ENCODE measurements at places on chromosomes 7 and 10. TPM values are rescaled to one million over a fixed set of nuclear protein-coding genes. Genes with fewer than 3 reads are reported as not detected.

Gene PTPRZ1
- 8.1 TPM for total RNA-seq

Gene AKR1C2
- total RNA-seq = 104 TPM

Gene ITPRIP
- total RNA-seq = 85.7 TPM

Gene ANKRD22
- total RNA-seq = 4.4 TPM

Gene LHPP
- 20.1 TPM for total RNA-seq

Gene LRRC18
- total RNA-seq = not detected

Gene ASB15
- not detected for total RNA-seq

Gene HECTD2
- 13.3 TPM for total RNA-seq

Gene SUFU
- total RNA-seq = 12.5 TPM

Gene MSS51
- 1.5 TPM for total RNA-seq

Gene PLXNA4
- 14.0 TPM for total RNA-seq

Gene CRYGN
- total RNA-seq = not detected

Measured in vagina (tissue), 2 donors.